ENCODE measurements at places on chromosomes 3 and 15.

DNA sequence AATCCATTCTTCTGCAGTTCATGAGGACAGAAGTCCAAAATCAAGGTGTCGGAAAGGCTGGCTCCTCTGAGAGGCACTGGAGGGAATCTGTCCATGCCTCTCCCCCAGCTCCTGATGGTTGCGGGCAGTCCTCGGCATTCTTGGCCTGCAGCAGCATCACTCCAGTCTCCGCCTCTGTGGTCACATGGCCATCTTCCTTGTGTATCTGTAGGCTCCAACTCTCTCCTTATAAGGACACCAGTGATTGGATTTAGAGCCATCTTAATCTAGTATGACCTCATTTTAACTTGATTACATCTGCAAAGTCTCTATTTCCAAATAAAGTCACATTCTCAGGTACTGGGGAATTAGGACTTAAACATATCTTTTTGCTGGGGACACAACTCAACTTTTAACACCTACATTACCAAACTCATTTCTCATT is 56.0 kb upstream of the FLNB start:
- DNase-seq, result no peak

- no peak for DNase-seq
Observed at GRCh38 chr3:162117961-162118360, 621.4 kb downstream of the OTOL1 start.

- DNase-seq, result no peak
Observed at GRCh38 chr15:98653686-98654085, 5.3 kb downstream of the IGF1R start.

DNA sequence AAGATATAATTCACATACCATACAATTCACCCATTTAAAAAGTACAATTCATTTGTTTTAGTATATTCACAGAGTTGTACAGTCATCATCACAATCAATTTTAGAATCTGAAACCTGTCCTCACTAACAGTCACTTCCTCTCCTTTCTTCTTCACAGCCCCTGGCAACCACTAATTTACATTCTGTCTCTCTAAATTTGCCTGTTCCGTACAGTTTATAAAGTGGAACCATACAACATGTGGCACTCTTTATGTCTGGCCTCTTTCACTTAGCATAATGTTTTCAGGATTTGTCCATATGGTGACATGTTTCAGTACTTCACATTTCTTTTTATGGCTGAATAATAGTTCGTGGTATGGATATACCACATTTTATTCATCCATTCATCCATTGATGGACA is 22.7 kb downstream of the ERICH6 start:
- no peak for DNase-seq

DNA sequence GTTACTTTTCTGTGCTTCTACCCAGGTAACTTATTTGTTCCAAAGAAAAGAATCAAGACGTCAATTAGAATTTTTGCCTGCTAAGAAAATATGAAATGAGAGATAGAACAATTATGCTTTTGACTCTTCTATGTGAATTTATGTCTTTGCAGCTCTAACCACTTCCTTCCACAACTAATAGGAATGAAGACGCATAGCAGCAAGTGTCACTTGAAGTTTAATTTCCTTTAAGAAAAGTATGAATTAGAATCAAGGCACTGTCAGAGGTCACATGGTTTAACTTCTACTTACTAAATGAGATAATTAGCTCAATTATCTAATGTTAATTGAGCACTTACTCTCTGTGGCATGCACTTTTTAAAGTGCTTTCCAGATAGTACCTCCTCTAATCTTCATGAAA is 3.3 kb downstream of the WDR49 start:
- DNase-seq, result no peak

GRCh38 chr15:71800190-71800589 is 10.2 kb upstream of the NR2E3 start:
- DNase-seq, result no peak

- peak; percentile 45 for DNase-seq
Observed at GRCh38 chr3:170811928-170812591, 57.9 kb downstream of the RPL22L1 start.

DNA sequence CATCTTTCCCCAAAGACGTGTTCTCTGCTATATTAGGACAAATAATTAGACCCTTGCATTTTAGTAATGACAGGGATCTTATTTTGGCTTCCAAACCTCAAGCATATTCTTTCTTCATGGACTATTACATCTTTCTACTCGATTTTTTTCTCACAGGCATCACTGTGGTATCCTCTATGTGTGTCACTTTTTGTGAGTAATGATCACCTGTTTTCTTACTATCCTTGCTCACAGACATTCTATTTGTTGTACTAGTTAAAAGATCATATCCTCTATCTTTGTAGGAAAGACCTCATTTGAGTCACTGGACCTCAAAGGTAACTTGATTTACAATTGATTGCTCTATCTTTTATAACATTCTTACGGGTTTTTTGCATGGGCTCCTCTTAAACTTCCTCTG is 6.8 kb downstream of the C3orf80 start:
- no peak for DNase-seq

GRCh38 chr3:132786890-132787289 is 64.7 kb upstream of the NPHP3 start:
- no peak for DNase-seq

- no peak for DNase-seq
Observed at GRCh38 chr3:12473511-12473910, 10.8 kb upstream of the TSEN2 start.

GRCh38 chr3:183825456-183826161 is at the start of gene MAP6D1:
MAP6D1 (minus strand) TSS chr3:183825577; CDS start chr3:183825547, 30 bp downstream.
- DNase-seq, result peak; percentile 11

- no peak for DNase-seq
Observed at GRCh38 chr3:145939431-145939830, 221.6 kb downstream of the PLOD2 start.

- DNase-seq, result no peak
Observed at GRCh38 chr3:194865061-194865460, 179.4 kb downstream of the FAM43A start.

- DNase-seq, result no peak
Observed at GRCh38 chr15:100663086-100663914, 60.9 kb downstream of the ASB7 start.

DNA sequence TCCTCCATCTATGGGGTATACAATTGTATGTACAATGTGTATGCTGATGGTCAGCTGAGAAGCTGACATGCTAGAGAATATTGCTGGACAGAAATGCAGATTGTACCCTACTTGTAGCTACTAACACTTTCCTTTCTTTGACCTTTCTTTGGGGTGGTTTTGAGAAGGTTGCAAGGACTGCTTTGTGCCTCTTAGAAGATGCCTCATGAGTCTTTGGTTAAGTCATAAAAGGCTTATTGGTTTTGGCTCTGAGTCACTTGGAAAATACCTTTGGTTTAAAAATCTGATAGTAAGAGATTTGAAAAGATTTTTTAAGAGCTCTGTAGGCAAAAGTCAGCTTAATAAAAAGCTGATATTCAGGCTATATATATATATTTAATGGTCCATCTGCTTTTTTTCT is 71.5 kb downstream of the ZMAT3 start:
- no peak for DNase-seq

GRCh38 chr3:43024181-43024885 is 45.2 kb downstream of the GASK1A start:
- peak; percentile 35 for DNase-seq

DNA sequence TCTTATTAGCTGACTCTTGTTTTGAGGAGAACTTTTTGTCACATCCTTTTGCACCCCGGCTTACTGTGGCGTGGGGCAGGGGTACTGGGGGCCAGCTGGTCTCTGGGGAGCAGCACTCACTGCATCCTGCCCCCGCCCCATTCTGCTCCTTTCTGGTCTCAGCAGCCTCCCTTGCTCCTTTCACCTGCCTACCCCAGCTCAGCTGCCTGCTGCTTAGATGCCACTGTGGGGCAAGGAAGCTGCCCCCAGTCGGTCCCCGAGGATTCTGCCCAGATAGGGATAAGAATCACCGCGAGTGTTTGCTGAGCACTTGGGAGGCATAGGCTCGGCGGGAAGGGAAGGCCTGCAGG is 32.0 kb downstream of the APBA2 start:
- DNase-seq, result no peak

DNA sequence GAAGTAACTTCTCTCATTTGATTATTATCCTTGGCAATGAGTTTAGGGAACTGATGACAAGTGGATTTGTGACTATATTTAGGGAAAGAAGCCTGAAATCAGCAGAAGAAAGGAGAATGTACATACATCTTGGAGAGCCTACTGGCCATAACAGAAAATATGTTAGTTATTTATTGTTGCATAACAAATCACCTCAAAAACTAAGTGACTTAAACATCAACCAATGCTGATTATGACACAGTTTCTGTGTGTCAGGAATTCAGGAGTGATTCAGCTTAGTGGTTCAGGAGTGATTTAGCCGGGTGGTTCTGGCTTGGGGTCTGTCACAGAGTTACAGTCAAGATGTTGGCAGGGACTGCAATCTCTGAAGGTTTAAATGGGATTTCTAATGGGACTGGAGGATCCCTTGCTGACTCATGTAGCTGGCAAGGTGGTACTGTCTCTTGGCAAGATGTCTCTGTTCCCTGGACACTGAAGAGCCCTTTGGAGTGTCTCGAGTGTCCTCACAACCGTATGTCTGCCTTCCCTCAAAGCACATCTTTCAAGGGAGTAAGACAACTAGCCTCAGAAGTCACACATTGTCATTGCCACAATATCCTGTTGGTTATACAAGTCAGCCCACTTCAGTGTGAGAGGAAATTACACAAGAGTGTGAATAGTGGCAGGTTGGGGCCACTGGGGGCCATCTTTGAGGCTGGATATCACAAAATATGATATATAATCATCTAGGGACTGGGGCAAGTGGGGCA is 248.9 kb downstream of the SV2B start:
- DNase-seq, result no peak

- no peak for DNase-seq
Observed at GRCh38 chr3:8220291-8220690, 281.3 kb upstream of the LMCD1 start.

GRCh38 chr3:64554096-64554920 is 133.5 kb downstream of the ADAMTS9 start:
- no peak for DNase-seq

- no peak for DNase-seq
Observed at GRCh38 chr3:117572786-117573185, 863.2 kb downstream of the TUSC7 start.

- DNase-seq, result no peak
Observed at GRCh38 chr3:37987751-37988179, 2.8 kb upstream of the VILL start.

- no peak for DNase-seq
Observed at GRCh38 chr15:61830536-61831330, 229.5 kb downstream of the VPS13C start.

- DNase-seq, result no peak
Observed at GRCh38 chr3:7371693-7372572, 511.0 kb downstream of the GRM7 start.

DNA sequence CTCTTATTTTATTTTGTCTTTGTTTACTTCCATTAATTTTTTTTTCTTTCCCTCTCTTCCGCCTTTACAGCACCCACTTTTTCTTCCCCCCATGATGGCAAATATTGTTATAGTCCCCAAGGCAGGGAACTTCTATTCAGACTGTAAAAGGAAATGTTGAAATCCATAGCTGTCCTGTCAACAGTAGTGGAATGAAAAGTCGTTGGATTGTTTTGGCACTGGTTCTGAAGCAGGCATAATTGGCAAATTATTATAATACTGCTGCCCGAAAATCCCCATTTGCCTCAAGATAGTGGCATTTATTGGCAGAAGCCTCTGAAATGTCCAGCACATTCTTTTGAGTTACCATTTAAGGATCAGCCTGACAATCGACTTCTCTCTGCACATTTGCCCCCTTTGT is 150.6 kb downstream of the TPRG1 start:
- DNase-seq, result no peak
